ENCODE measurements at places on chromosomes 4 and X. TPM values are rescaled to one million over a fixed set of nuclear protein-coding genes. Genes with fewer than 3 reads are reported as not detected.

GRCh38 chr4:41425650-41426049 lies 112.3 kb upstream of the LIMCH1 start:
- H3K27ac ChIP-seq = no peak overlapping the region
- no peak overlapping the region for H3K4me3 ChIP-seq
- no peaks in the 10 kb centered on the region for H3K4me1 ChIP-seq
- no peaks in the 10 kb centered on the region for H3K36me3 ChIP-seq

DNA sequence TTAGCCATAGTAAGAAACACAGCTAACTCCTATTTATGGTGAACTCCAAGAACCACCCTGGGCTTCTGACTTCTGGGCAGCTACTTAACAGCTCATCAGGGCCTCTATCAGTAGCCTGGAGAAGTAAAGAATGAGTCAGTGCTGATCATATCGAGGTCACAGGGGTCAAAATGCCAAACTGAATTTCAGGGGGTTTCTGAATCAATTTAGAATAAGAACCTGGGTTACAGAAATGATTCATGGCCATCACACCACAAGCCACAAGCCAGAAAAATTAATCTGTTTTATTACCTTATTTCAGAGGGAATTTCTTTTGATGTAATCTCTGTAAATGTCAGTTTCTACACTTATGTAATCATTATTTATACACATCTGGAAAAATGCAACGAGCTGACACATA lies 64.4 kb downstream of the CHST7 start:
- no peak overlapping the region for H3K4me3 ChIP-seq
- H3K4me1 ChIP-seq = no peaks in the 10 kb centered on the region
- no peaks in the 10 kb centered on the region for H3K27me3 ChIP-seq
- DNase-seq = no peak
- H3K36me3 ChIP-seq = no peaks in the 10 kb centered on the region
- H3K27ac ChIP-seq = no peak overlapping the region

The C4orf54 gene
- total RNA-seq = not detected

DNA sequence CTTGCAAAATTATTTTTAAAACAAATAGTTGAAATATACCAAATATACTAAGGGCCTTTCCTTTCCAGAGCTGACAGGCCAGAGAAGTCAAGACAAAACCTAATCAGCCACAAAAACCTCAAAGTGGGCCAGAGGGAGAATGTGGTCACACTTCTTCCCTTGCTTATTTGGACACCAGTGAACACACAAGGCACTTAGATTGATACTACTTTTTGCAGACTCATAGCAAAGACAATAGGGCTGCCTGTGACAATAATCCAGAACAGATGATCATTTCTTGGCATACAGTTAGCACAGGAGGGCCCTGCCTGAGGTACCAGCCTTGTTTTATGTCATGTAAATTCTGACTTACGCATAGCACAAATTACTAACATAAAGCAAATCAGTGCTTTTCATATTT lies 215.7 kb upstream of the NEIL3 start:
- H3K27me3 ChIP-seq = no peaks in the 10 kb centered on the region
- no peak for DNase-seq
- H3K4me1 ChIP-seq = no peaks in the 10 kb centered on the region
- H3K4me3 ChIP-seq = no peak overlapping the region
- no peaks in the 10 kb centered on the region for H3K36me3 ChIP-seq

The AR gene
- 53.6 TPM for total RNA-seq

- H3K4me1 ChIP-seq = no peaks in the 10 kb centered on the region
- H3K27ac ChIP-seq = no peak overlapping the region
- DNase-seq = no peak
- H3K4me3 ChIP-seq = no peak overlapping the region
- no peaks in the 10 kb centered on the region for H3K36me3 ChIP-seq
Observed at GRCh38 chrX:73765776-73766430, 202.9 kb downstream of the CHIC1 start.

The TBC1D19 gene
- total RNA-seq = 5.4 TPM

GRCh38 chrX:11739776-11740175 lies 18.3 kb upstream of the MSL3 start:
- H3K27ac ChIP-seq = no peak overlapping the region
- DNase-seq = no peak
- H3K36me3 ChIP-seq = no peaks in the 10 kb centered on the region
